Stimulated activated CD8-positive, alpha-beta memory T cell treated with anti-CD3 and anti-CD28 coated beads, Interleukin-7, amount 100 ng/mL, for 1 hour (primary cell): ENCODE measurements at places on chromosomes 4 and X.

DNA sequence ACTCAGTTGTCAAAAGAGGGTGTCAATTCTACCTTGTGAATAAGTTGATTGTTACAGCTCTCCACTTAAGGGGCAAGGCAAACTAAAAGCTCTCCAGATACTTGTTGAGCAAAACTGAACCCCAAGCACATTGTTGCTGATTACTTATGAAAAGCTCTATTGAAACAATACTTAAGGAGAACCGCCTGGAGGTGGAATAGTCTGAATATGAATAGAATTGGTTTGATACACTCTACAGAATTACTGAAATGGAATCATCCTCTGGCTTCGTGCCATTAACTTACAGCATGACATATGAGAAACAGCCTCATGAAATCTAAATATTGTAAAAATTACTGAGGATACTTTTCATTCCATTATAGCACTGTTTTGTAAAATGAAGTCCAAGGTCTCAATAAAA is 127.0 kb upstream of the SH3RF1 start:
- DNase-seq: no peak

DNA sequence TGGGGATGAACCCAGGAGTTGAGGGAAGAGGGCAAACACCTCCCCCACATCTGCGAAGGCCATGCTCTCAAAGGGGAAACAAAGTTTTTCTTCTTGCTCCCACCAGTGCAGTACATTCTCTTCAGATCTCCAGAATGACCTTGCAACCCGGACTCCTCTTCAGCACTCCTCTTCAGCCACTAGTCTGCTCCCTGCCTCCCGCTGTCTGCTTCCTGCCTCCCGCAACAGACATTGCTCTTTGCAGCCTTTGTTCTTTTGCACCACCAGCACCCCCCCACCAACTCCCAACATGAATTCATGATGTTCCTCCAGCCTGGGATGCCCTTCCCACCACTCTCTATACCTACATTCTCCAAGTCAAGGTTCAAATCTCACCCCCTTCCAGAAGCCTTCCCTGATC is 32.1 kb downstream of the UTP14A start:
- DNase-seq: no peak

- no peak for DNase-seq
Observed at GRCh38 chr4:52868133-52868532, 6.0 kb downstream of the RASL11B start.

DNA sequence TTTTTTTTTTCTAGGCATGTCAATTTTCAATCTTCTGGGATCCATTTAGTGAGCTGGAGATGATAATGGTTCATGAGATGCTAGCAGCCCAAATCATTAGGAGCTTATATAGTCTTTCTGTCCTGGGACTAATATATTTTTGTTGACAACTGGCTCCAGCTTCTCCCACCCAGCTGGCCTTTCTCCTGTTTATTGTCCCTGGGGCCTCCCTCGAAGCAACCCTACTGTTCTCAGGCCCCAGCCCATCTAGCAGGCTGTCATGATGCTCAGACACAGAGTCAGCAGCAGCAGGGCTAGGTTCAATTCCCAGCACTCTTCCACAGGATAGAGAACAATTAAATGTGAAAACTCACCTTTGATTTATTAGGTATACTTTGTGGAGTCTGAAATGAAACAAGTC is 127.6 kb upstream of the MID1 start:
- no peak for DNase-seq

DNA sequence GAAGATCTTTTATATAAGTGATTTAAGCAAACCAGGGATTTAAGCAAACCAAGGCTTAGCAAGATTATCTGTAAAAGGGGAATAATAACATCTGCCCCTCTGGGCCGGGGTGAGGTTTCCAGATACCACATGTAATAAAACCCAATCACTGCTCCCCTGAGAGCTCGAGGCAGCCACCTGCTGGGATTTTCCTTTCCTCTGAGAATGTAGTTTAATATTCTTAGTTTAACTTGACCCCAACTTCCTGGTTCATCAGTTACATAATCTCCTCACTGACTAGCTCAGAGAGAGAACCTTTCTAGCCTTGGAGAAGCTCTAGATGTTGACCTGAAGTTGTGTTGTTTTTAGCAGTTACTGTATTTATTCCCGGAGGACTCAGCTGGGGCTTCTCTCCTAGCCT is 322.4 kb downstream of the ARHGAP10 start:
- DNase-seq: no peak

DNA sequence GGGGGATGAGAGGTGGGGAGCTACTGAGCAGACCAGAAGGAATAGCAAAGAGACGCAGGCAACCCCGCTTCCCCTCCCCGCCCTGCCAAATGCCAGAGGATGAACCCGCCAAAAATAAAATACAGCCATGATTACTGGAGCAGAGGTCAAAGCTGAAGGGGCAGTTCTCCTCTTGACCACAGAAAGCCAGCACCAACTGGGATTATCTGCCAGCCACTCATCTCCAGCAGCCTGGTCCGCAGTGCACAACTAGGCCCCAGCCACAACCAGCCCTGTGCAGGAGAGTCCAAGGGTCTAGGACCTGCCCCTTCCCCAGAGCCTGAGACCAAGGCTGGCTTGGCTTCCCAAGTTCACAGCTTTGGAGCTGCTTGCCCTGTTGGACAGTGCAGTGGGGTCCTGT is 67.4 kb upstream of the BCOR start:
- DNase-seq: no peak

DNA sequence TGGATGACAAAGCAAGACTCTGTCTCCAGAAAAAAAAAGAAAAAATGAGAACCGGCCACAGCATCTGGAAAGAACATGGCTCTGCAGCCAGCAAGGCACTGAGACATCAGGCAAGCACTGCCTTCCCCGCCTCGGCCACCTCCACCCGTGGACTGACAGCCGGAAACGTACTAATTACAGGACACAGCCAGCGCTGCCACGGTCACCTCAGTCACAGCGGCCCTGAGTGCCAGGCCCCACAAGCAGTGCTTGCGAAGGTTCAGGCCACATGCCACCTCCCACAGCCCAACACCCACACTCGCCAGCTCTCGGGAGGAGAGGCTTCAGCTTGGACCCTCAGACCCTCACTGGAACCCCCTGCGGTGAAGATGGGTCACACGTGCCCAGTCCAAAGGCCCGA is 16.8 kb downstream of the FAM53A start:
- DNase-seq: no peak

DNA sequence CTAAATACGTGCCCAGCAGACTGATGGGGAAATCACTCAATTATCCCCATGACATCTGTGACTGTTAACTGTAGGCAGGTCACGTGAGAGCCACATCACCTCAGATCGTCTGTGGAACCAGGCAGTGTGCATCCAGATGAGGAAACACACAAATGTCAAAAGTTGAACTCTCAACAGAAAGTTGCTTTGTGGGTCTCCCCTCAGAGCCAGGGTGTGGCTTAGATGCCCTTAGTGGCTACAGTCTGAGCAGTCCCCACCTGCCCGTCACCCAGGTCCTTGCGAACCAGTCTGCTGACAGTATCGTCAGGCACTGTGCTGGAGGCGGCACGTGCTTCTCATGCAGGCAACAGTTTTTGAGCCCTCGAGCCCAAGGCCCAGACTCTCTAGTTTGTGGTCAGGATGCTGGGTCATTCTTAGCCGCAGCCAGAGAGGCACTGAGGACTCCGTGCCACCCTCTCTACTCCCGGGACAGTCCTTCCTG is 10.8 kb downstream of the TMEM187 start:
- no peak for DNase-seq

DNA sequence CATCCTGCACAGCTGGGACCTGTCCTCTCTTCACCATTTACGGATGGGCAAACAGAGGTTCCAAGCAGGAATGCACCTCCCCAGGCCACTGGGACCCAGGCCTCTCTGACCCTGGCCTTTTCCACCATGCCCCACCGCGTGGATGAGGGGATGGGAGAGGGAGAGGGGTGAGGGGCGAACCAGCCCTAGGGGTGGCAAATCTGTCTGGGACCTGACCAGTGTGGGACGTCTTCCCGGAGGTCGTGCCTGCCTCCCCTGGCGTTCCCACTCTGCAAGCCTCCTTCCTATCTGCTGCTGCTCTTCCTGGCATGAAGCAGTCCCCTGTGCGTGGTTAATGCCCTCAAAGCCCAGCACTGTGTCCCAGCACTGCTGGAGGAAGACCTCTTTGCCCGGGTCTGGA is 35.9 kb downstream of the ABLIM2 start:
- DNase-seq: no peak

DNA sequence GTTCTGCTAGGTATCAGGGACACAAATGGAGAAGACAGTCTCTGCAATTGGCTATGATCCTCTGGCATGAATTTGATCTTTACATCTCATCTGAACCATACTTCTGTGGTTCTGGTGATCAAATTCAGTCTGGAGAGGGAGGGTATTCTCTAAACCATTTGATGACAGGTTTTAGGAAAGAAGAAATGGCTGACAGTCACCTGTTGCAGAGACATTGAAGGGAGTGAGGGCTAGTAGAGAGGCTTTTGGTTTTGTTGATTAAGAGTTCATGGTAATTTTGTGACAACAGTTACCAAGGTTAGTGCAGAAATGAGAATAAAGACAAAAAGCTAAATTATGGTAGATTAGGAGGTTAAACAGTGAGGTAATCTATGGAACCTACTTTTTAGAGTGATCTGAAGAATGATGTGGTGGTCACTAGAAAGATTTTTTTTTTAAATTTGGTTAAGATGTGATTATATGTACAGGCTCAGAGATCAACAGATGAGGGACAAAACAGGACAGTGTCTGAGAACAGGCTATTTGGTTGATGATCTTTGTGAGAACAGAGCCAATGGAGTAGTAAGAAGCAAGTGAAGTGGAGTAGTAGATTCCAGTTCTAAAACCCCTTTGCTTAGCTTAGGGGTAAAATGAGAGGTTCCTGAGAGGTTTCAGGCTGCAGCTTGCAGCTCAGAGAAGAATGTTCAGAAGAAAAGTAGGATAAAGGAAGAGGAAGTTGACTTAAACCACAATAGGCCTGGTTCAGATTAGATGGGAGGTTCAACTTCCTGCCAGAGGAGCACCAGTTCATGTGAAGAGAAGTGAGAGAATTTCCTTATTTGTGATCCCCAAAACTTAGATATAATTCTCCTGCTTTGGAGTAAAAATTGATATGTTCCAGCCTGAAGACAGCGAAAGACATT is 34.7 kb downstream of the VSIG4 start:
- no peak for DNase-seq

DNA sequence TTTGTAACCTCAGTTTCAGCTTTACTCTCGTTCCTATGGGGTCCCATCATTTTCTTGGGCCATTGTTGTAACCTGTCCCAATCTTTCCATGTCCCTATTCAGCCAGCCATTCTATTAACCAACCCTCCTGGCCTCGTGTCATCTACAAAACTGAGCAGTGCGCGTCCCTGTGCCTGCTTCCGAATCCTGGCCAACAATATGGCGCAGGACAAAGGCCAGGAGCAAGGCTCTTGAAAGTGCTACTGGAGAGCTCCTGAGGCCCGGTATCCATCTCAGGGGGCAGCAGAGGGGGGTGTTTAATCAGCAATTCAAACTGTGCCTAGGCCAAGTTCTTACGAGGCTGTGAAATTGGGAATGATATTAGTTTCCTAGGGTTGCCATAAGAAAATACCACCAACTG is 41.2 kb upstream of the APLN start:
- DNase-seq: no peak

DNA sequence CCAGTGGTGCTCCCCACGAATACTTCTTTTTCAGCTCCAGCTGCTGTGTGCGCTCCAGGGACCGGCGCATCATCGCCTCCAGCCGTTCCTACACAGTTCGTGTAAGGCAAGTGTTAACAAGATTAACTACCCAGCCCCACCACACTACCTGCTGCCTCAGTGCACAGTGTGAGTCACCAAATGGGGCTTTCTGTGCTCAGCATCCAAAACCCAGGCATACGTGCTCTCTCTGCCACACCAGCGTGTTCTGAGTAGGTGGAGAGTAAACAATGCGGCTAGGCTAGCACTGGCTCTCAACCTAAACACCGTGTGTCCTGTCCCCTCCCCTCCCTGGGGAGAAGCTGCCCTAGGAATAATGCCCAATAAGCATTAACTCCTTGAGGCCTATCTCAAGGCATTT is 60.0 kb downstream of the MAP7D2 start:
- no peak for DNase-seq

DNA sequence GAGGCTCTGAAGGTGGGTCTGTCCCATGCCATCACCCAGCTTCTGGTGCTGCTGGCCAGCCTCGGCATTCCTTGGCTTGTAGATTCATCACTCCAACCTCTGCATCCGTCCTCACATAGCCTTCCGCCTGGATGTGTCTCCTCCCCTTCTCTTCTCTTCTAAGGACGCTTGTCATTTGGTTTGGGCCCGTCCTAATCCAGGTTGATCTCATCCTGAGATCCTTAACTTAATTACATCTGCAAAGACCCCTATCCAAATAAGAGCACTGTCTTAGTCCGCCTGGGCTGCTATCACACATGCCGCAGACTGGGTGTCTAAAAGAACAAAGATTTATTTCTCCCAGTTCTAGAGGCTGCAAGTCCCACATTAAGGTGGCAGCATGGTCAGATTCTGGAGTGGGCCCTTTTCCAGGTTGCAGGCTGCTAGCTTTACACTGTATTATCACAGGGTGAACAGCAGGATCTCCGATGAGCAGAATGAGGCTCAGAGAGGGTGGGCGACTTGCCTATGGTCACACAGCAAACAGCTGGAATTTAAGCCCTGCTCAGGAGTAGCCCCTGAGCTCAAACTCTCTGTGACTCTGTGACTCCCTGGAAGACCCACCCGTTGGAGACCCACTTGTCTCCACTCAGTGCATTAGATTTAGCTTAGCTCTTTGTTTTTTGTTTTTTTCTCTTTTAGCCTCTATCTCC is 113.1 kb downstream of the STK32B start:
- DNase-seq: no peak

GRCh38 chrX:55056820-55057674 is 17.8 kb upstream of the PAGE2B start:
- DNase-seq: no peak

GRCh38 chr4:9916346-9916745 is 105.0 kb downstream of the SLC2A9 start:
- DNase-seq: no peak
